Anterior cingulate cortex (tissue), 58 donors: ENCODE measurements at places on chromosomes 12 and 14.

GRCh38 chr14:101449114-101449513 is 112.2 kb upstream of the DIO3 start:
- DNase-seq, result no peak

DNA sequence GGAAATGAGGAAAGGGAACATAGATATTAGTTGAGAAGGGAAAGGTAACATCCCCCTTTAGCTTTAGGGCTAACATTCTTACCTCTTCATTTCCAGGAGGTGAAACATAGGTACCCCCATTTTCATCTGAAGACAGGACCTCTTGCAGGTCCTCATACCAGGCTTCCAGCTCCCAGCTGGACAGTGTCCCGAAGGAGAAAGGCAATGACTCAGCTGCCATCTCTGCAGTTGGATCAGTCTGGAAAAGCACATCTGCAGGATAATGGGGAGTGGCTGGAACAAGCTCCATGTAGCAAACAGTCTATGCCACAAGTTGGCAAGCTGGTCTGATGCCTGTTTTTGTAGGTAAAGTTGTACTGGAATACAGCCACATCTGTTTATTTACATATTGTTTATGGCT is 3.1 kb downstream of the DDIT3 start:
- DNase-seq, result no peak

- DNase-seq, result no peak
Measured at GRCh38 chr12:113328368-113328889, 6.5 kb downstream of the SLC8B1 start.

- no peak for DNase-seq
Measured at GRCh38 chr12:126582231-126582630, 1517.0 kb downstream of the AACS start.

DNA sequence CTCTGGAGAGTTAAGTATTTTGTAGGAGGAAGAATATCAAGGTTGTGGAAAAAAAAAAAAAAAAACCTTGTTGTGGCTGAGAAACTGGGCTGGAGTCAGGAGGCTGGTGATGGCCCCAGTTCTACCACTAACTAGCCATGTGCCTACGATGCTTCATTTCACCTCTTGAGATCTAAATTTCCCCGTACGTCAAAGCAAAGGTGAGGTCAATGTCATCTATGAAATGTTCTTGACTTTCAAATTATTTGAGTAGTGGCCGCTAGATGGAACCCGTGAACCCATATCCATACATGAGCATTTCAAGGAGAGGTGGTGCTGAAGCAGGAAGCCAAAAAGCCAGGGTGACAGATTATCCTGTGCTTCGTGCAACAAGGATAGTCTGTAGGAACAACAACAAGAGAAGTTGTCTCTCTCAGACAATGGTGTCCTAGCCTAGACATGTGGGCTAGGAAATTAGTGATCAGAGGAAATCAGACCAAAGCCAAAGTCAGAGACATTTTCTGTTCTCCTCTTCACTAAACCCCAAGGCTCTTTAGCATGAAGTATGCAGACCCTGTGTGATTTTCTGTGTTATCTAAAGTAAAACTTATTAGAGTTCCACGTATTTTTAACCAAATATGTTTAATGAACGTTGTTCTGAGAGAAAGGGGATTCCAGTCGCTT is 95.5 kb upstream of the ETV6 start:
- no peak for DNase-seq

- DNase-seq, result no peak
Measured at GRCh38 chr12:91654087-91654486, 471.5 kb upstream of the DCN start.

- no peak for DNase-seq
Measured at GRCh38 chr14:72186523-72186922, 254.3 kb downstream of the RGS6 start.

DNA sequence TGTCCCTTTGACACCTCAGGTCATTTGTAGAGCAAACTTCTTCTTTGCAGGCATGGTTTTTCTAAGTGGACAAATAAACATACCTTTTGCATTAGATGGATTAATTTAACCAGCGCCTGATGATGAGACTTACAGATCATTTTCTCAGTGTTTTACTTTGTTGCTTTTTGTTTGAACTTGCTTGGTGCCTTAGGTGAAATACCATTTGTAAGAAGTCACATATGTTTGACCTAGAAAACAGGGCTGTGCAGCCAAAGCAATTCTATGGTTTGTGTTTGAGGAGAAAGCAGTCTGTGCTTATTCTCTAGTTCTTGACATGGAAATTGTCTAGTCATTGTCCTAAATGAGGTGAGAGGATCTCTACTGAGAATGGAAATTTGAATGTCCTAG is 111.1 kb downstream of the DIP2B start:
- DNase-seq, result no peak

DNA sequence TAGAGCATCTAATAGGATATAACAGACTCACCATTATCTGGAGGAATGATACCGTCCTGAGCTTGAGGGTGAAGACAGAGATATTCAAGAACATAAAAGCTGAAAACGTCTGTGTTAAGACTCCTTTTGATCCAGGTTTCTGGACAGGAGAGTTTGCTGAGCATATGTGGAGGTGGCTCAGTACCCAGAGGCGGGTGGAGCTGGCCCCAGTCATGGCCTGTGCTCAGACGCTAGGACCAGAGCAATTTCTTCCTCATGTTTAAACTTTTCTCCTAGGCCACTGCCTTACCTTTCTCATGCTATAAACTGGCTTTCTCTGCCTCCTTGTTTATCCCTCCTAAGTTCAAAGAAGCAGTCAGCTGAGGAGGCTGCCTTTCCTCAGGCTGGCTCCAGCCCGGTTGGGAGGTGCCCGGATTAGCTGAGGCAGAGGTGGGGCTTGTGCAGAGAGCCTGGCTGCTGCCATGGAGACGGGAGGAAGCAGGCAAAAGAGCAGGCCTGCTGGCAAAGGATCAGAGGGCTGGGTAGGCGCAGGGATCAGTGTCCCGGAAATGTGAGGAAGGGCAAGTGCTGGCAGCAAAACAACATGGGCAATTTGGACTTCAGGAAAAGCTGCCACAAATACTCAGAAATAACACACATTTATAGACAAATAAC is 13.7 kb downstream of the COA8 start:
- peak; percentile 58 for DNase-seq

DNA sequence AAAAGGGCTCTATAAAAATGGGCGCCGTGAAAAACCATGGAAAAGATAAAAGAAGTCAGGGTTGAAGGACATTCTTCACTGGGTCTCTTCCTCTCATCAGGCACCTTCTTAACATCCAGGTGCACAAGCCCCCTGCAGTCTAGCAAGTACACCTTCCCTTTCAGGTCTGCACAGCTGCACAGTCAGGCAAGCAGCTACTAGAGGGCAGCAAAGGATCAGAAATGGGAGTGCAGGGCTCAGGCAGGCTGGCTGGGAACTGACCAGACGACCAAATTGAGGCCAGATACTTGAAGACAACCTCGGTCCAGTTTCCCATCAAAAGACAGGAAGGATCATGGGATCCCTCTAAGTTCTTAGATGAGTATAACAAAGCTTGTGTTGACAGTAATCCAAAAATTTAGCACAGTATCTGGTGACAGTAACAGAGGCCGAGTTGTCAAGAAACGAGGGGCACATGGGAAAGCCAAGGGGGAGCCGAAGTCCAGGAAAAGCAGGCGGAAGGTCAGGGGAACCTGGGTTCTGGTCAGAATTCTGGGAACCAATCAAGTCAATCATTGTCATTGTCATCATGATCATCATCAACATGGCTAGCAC is 10.1 kb upstream of the GRIP1 start:
- DNase-seq, result peak; percentile 5

DNA sequence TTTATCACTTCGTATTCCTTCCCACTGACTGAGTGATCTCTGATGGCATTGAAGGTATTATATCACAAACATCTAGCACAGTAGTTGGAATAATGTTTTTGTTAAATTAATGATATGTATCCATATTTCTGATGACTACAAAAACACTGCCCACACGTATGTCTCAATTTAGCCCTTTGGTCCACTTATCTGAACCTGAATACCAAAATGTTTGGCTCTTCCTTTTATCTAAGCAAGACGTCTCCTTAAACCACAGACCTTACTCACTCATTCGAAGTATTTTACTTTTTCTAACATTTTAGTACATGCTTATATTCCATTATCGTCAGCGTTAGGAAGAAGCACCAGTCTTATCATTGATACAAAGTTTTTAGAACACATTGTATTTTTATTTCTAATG is 126.4 kb downstream of the PIK3C2G start:
- DNase-seq, result no peak

DNA sequence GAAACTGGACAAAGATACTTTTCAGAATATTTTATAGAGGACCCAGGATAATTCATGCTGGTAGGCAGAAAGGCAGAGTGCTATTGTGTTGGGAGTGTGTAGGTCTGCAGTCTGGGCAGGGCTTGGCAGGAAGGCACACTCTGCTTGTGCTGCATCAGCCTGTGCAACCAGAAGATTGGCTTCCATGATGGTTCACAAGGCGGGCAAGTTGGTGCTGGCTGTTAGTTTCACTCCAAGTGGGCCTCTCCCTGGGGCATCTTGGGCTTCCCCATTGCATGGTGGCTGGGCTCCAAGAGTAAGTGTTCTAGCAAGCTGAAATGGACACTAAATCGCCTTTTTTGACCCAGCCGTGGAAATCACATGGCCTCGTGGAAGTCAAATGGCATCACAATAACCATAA is 1.8 kb upstream of the UBE2N start:
- no peak for DNase-seq

- no peak for DNase-seq
Measured at GRCh38 chr14:49970474-49971147, 77.7 kb downstream of the ARF6 start.

DNA sequence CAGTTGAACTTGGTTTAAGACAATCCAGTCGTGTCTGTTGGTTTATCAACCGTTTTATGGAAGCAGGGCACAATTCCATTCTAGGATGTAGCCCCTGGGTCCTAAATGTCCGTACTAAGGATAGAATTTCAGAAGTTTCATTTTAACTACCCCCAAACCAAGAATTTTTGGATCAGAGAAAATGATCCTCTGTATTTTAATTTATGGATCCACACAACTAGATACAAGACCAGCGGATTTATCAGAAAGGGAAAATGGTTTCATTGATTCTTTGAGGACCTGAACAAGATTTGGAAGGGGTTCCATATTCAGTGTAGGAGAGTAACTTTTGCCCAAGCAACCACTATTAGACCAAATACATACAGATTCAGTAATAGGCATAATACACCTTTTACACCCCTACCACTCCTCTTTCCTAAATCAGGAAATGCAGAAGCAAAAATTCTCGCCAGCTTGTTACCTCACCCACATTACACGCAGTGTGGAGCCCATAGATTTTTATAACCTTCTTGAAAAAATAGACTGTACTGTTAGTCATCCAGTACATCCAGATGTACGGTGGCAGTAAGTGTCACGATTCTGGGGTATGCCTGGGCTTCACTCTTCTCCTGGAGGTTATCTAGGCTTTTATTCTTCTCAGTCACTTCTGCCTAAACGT is 1.4 kb upstream of the FBXL14 start:
- no peak for DNase-seq

DNA sequence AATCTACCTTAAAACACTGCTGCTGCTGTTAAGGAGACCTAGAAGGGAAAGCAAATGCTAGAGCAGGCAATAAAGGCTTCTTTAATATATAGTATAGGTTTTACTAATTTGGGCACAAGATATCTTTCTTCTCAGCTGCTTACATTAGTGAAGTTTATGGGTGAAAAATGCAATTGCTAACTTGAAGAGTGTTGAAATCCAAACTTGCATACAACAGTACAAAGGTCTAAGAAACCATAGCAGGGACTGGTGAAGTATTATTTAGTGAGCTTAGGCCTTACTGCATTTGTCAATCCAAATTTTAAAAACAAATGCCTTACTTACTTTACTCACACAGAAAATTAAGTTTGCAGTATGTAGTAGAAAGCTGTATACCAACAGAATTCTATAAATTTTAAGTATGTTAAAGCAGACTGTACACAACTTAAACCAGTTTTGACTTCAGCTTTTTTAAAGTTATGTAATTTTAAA is 1.4 kb upstream of the AP4S1 start:
- DNase-seq, result no peak

DNA sequence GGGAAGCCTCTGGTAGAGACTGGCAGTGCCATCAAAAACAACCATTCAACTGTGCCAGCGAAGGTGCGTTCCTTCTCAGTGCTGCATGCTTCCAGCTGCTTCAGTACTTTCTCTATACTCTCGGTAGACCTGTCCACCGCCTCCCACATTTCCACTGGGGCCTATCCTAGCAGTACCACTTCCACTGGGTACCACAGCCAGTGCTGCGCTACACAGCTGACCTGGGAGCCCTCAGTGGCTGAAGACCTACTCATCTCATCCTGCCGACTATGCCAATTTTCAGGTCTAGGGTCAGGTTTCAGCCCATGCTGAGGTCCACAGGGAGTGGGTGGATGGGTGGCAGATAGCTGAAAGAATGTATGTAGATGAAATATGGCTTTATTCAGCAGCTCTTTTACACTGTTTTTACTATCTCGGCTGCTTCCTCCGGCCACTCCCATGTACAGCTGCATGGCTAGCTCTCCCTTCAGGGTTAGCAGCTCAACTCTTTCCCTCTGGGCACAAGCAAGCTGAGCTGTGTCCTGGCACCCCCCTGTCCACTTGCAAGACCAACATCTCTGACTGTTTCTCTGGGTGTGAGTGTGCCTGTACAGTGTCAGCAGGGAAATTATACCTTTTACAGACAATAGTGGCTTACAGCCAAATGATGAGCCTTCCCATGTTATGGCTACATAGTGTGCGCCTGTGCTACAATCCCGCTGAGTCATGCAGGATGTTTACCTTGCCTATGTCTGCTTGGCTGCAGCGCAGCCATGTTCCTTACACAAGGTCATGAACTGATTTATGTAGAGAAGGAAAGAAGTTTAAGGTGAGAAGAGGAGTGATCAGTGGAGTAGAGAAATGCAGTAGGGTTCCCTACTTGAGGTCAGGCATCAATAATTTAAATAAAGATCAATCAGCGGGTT is 125.7 kb upstream of the DDHD1 start:
- no peak for DNase-seq

DNA sequence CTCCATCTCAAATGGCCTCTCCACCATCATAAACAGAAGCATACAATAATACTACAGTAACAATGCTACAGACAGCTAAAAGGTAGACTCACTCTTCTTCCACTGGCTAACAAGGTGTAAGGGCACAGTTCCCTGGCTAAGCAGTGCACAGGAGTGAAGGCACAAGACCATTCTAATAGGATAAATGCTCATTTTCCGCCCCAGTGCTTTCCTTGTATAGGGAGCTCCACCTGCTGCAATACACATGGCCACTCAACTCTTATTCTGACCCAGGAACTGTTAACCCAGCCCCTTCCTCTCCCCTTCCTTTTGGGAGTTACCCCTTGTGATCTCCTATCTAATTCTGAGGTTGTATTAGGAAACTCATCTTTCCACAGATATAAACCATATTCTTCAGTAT is 124.6 kb downstream of the KCNK10 start:
- DNase-seq, result no peak
